Inflammatory macrophage treated with lipopolysaccharide for 4 hours (primary cell): ENCODE measurements at places on chromosomes 6 and 20.

- DNase-seq = no peak
Observed at GRCh38 chr20:22241609-22242008, 342.8 kb downstream of the FOXA2 start.

GRCh38 chr6:149876241-149876933 lies 12.2 kb upstream of the LRP11 start:
- no peak for DNase-seq

DNA sequence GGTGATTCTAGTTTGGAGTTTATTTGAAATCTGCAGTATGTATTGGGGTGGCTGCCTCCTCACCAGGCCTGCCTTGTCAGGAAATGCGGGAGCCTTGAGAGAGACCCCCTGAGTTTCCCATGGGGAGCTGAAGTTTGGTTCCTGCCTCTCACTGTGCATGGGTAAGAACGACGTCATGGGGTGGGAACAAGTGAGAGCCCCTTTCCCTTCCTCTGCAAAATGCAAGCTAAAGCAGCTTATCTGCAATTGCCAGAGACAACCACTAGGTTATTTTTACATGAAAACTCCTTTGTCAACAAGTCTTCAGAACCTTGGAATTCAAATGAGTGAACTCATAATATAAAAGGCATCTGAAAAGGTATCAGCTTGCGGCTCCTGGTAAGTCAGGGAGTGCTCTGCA lies 58.4 kb downstream of the TMEM170B start:
- DNase-seq = peak; percentile 19

DNA sequence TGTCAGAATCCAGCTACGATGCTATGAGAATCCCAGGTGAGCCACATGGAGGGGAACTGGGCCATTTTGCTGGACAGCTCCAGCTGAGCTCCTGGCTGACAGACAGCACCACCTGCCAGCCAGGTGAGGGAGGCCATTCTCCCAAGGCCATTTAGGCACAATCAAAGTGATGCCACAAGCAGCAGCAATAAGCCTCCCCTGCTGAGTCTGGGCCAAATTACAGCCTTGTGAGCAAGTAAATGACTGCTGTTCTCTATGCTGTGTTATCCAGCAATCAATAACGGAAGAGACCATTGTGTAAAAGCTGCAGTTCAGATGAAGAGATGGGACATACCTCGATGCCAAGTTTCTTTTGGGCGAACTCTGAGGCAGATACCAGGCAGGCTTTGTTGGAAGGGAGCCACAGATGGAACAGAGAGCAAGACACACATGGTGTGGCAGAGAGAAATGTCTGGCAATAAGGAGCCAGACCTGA lies 14.0 kb upstream of the SCGN start:
- no peak for DNase-seq

DNA sequence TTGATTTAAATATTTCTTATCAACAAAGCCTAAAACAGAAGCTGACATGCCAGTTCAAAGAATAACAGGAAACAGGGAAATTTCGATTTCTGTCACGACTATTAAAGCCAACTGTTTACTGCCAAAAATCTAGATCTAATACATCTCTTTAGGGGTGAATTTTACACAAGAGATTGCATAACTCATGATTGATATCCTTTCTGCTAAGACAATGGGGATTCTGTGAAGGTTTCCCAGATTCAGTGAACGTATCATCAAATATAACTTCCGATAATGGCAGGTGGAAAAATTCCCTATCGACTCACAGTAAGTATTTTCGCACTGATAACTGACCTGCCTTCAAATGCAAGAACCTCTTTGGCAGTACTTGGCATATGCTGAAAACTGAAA lies 42.9 kb downstream of the NHSL1 start:
- DNase-seq = no peak

DNA sequence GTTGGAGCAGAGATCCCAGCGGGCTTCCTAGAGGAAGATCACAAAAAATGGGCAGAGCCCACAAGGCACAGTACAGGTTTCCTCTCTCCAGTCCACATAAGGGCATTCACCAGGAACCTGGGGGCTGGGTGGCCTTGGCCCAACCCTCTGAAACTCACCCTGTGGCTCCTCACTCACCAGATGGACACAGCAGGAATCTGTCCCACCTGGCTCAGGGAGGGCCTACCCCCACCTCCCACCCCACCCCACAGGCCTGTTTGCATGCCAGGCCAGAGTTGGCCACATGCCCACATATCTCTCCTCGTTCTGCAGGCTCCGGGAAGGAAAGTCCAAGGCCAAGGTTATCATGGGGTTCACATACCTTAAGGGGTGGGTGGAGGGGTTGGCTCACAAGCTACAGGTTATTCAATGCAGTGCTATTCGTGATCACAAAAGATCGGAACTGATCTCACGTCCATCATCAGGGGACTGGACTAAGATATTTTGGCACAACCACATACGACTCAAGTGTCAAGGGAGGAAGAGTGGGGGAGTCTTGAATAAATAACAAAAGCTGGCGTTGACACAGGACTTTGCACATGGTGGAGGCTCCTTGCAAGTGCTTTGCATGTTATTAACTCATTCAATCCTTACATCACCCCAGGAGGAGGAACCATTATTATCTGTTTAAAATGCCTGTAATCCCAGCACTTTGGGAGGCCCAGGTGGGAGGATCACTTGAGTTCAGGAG lies 13.0 kb downstream of the RIPOR3 start:
- no peak for DNase-seq

GRCh38 chr20:2387180-2387577 lies 6.5 kb downstream of the TGM6 start:
- DNase-seq = peak; percentile 56

- DNase-seq = peak; percentile 76
Observed at GRCh38 chr6:3046295-3046694, 22.0 kb upstream of the RIPK1 start.

- DNase-seq = no peak
Observed at GRCh38 chr6:44192428-44193041, 24.2 kb upstream of the MYMX start.

DNA sequence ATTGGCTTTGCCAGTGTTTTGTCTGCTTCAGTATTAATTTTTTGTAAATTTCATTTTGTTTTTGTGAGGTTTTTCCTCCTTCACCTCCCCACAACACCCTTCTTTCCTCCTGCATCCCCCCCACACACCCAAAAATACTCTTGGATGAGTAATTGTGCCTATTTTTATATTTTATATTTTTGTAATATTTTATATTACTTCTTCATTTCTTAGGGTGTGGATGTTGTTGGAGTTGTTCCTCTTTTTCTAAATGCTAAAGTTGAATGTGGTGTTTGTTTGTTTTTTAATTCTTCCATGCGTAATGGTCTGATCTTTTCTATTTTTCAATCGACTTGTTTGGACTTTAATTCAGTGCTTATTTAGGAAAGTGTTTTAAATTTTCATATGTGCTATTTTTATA lies 420.5 kb upstream of the SOX4 start:
- DNase-seq = peak; percentile 21

DNA sequence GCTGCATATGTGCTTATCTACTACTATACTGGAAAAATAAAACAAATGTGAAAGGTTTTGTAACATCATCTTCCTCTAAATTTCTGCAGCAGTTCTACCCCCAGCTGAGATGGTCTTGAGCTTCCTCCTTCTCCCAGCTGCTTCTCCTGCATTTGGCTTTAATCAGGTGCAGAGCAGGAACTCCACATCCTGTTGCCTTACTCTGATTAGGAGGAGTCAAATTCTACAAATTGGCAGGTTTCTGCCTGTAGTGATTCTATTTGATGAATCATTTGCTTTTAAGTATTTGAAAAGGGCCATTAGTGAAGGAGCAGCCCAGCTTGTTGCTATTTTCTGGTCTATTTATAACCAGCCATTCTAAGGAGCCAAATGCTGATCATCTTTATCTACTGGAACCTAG lies 224.5 kb downstream of the GMDS start:
- DNase-seq = peak; percentile 17

DNA sequence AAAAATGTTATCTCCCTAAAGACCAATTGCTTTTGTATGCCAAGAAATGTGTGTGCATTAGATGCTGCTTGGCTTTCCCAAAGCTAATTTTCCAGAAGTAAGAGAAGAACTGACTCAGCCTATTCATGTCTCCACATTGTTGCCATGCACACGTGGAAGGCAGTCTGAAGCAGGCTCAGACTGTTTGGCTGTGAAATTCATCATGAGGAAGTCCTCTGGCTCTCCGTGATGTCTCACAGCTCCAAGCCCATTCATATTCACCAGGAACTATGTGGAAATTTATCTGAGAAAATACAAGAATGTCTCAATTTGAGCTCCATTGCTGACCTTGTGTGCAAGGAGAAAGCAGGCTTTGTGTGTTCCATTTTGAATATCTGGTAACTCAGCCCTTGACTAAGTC lies 1022.2 kb upstream of the GJE1 start:
- no peak for DNase-seq

GRCh38 chr20:3586093-3586492 lies 77.1 kb downstream of the GFRA4 start:
- DNase-seq = no peak

- DNase-seq = no peak
Observed at GRCh38 chr6:170228946-170229310, 62.0 kb downstream of the DLL1 start.

DNA sequence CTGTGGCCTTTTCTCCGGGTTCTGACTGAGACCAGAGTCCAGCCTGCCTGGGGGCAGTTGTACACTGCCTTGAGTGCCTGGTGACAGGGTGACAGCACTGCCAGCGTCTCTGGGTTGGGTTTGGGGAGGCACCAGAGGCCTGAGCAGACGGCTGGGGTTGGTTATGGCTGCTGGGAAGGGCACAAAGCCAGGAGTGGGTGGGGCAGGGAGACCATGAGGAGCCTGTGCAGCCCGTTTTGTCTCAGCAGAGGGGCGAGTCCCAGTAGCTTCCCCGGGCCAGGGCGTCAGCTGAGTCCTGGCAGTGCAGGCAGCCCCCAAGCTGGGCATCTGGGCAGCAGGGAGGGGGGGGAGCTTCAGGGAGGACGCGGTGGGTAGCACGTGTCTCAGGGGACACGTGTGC lies 15.3 kb upstream of the SULF2 start:
- no peak for DNase-seq

- DNase-seq = peak; percentile 57
Observed at GRCh38 chr6:137181891-137182653, 8.6 kb upstream of the IL22RA2 start.

- DNase-seq = no peak
Observed at GRCh38 chr6:141259807-141260206, 872.9 kb upstream of the GJE1 start.

- DNase-seq = no peak
Observed at GRCh38 chr20:10609276-10609675, 64.5 kb downstream of the JAG1 start.

DNA sequence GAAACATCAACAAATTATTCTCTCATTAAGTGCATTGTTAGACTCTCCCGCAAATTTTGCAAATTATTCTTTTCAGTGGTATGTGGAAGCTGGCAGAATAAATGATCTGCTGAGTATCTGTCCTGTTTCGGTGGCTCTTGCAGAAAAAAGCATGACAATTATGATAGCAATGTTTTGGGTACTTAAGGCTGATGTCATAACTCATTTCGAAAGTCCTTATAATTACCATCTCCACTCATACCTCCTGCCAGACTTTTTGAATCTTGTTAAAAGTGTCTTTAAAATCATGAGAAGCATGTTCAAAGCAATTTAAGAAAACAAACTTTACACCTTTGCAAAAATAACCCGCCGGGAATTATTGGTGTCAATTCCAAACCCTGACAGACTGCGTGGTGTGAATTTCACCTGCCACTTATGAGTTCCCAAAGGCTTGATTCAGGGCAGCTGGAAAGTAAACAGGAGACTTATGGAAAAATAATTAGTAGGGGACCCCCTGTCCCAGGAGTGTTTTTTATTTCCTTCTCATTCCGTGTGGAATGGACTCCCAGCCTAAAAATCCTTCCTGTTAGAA lies 87.6 kb upstream of the E2F3 start:
- DNase-seq = peak; percentile 19

DNA sequence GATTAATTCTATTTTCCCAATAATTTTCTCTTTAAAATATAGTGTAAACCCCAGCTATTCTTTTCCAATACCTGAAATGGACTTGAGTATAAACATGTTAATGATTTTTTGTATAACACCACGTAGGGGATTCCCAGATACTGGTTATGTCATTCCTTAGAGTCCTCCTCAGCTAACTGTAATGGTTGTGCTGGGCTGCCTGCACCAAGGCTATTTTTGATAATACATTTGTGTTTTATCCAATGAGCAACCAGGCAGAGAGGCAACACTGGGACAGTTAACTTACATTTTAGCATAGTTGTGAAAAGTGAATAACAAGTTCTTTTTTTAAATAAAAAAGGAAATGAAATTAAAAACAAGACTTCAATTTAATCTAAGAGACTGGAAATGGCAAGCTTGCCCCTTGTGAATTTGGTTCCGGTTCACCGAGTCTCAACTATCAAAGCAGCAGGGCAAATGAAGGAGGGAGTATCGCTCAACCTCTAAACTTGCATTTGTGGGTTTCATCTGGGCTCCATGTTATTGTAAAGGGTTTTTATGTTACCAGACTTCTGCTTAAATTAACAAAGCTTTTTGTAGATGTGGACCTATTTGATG lies 18.8 kb upstream of the BACH2 start:
- DNase-seq = no peak

DNA sequence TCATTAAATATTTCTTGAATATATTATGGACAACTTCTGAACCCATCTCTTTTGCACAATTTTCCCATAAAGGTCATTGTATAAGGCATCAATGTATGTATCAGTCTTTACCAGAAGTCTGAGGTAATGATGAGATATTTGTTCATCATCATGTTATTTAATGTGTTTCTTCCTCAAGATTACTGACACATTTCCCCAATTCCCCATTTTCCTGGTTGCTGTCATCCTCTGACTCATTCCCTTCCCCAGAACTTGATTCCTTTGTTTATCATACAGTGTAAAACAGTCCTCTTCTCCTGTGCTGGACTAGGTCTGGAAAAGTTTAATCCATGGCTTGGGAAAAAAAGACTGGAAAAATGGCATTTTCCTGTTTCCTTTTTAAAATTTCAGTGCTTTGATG lies 107.9 kb upstream of the FLRT3 start:
- DNase-seq = no peak

DNA sequence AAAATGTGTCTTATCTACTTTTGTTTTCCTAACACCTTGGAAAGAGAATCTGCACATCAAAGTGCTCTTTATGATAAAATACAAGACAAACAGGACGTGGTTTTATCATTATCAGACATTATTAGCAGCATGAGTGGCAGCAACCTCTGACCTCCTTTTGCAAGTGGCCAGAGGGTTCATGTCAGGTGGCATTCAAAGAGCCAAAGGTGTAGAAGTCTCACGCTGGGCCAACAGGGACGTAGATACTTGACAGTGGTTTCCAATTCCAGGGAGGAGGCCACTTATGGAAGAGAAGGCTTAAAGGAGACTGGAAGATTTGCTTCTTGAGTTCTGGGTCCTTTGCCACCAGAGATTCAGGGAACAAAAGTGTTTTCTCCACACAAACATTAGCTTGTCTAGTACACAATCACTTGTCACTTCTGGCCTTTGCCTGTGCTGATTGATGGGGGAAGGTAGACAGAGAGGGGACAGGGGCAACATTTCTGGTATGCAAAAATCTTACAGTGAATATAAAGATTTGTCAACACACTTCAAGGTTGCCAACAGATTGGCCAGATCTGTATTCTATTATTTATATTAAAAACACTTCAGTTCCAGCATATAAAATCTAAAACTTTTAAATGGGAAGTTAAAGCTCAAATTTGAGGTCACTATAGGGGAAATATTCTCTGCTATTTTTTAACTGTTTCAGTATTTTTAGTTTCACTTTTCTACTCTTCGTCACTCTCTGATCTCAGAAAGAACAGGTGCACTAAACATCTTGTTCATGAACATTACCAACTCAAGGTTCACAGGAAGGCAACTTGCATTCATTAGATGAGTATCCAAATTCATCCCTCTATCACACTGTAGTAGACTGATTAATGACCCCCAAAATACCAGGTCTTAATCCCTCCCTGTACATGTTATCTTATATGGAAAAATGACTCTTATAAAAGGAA lies 52.1 kb upstream of the FBXO30 start:
- DNase-seq = no peak

GRCh38 chr6:8939615-8940014 lies 504.3 kb upstream of the SLC35B3 start:
- no peak for DNase-seq
